Kidney glomerular epithelial cell (primary cell): ENCODE measurements at places on chromosomes 6 and 20.

GRCh38 chr6:156848533-156848932, 71.4 kb downstream of the ARID1B start:
- DNase-seq, result no peak

DNA sequence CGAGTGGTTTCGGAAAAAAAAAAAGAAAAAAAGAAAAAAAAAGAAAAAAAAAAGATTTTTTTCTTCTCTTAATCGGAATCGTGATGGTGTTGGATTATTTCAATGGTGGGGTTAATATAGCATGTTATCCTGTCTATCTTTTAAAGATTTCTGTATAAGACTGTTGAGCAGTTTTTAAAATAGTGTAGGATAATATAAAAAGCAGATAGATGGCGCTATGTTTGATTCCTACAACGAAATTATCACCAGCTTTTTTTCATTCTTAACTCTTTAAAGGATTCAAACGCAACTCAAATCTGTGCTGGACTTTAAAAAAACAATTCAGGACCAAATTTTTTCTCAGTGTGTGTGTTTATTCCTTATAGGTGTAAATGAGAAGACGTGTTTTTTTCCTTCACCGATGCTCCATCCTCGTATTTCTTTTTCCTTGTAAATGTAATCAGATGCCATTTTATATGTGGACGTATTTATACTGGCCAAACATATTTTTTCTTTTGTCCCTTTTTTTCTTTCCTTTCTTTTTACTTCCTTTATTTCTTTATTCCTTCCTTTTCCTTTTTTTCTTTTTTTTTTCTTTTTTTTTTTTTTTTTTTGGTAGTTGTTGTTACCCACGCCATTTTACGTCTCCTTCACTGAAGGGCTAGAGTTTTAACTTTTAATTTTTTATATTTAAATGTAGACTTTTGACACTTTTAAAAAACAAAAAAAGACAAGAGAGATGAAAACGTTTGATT, 3.6 kb downstream of the SOX4 start:
- peak; percentile 85 for DNase-seq

GRCh38 chr6:4905826-4906225, 98.0 kb downstream of the RPP40 start:
- no peak for DNase-seq

- no peak for DNase-seq
Measured at GRCh38 chr6:21305893-21306332, 287.6 kb upstream of the SOX4 start.

- no peak for DNase-seq
Measured at GRCh38 chr6:161489626-161490306, 215.9 kb upstream of the AGPAT4 start.

DNA sequence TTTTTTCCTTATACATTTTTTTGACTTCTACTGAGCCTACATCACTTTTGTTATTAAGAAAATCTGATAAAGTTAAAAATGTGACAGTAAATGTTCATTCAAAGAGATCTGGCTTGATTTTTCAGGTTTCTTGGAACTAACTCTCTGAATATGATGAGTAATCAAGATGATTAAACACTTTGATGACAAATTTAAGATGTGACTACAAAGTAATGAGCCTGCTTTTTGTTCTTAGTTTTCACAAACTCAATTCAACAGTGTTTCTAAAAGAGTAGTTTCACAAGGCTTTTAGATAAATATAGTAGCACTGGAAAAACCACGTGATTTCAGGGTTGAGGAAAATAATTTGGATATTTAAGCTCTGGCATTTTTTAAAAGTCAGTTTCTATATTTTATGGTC, 37.9 kb upstream of the HDDC2 start:
- DNase-seq, result no peak

- DNase-seq, result no peak
Measured at GRCh38 chr6:100880149-100880852, 828 bp downstream of the ASCC3 start.

- DNase-seq, result no peak
Measured at GRCh38 chr20:15162079-15162647, 824.8 kb upstream of the FLRT3 start.

- DNase-seq, result no peak
Measured at GRCh38 chr6:145076115-145076841, 659.0 kb downstream of the EPM2A start.

GRCh38 chr20:22795871-22796270, 211.5 kb upstream of the FOXA2 start:
- DNase-seq, result peak; percentile 98

- no peak for DNase-seq
Measured at GRCh38 chr6:15922510-15923250, 206.2 kb upstream of the MYLIP start.
